ENCODE measurements at places on chromosomes 7 and 10.

DNA sequence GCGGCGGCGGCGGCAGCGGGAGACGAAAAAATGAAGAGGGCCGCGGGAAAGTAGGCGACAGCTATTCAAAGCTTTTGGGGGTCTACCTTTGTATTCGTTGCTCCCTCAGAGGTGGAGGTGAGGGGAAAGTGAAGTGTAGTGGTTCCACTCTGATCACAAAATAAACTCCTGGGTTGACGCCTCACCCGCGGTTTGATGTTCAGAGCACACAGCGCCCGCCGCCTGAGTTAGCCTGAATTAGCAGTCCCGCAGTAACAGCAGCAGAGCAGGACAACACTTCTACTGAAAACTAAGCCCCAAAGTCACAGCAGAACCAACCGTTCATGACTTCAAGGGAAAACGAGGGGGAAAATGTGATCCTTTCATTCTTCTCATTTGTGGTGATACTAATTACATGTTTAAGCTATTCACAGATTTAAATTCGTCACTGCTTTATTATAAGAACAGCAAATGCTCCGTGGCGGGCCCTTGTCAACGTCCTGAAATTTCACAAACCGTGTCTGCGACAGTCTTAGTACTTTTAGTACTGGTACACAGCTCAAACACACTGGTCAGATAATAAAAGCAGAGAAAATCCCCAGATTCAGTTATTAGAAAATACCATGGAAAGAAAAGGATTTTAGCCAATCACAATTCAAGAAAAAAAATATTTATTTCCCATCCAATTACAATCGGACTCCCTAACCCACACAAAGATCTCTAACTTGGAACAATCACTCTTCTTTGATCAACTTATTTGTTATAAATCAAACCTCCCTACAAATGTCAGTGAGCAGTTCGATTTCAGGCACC lies 563 bp upstream of the JMJD1C start:
- DNase-seq: no peak

DNA sequence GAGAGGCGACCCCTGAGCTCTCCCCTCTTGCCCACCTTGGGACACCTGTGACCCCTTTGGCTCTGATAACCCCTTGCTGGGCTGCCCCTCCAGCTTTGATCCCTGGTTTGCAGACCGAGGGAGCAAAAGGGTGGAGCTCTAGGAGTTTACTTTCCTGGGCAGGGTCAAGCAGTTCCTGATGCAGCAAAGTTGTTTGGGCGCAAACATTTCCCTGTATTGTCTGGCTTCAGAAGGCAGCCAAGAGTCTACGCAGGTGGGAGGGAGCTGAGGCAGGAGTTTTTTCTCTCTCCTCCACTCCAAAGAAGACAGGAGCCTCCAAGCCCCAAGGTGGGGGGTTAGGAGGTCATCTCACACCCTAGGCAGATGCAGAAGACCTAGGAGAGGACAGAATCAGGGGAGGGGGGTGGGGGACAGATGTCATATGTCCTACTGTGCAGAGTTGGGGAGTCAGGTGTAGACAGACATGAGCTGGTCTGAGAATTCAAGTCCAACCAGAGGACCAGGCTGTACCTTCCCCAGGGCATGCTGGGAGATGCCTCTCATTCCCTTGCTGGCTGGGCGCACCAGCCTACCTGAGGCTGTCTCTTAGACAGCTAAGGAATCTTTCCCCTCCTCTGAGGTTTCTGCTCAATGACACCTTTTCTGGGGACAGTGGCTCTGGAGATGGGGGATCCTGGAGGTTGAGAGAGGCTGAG lies 20.5 kb downstream of the TMEM270 start:
- no peak for DNase-seq

DNA sequence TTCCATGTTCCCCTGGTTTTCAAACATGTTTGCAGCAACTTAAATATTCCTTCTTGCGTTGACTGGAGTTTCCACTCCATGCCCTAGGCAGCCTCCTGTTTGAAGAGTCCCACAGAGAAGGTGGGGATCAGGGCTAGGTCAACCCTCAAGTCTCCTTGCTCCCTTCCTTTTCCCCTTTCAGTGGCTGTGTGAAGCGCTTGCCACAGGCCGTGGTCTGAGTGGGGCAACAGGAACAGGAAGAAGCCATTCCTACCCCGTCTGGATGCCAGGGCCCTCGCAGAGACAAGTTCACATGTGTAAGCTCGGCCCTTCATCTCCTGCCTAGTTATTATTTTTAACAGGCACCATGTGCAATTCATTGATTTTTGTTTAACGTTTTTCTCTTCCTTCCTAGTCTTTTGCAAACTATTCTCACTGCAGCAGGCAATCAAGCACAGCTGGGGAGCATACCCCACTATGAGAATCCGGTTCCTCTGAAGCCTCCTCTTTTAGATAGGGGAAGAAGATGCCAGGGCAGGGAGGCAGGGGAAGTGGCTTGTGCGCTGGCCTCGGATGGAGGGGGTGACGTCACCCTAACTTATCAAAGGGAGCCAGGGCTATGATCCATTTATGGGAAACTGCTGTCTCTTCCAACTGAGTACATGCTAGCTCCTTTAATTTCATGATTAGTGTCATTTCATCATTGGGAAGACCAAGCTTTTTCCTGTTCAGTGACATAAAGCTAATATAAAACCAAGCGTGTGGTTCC lies 64.2 kb downstream of the PRLHR start:
- no peak for DNase-seq

GRCh38 chr7:137025469-137026175 lies 157.2 kb downstream of the CHRM2 start:
- DNase-seq: no peak

DNA sequence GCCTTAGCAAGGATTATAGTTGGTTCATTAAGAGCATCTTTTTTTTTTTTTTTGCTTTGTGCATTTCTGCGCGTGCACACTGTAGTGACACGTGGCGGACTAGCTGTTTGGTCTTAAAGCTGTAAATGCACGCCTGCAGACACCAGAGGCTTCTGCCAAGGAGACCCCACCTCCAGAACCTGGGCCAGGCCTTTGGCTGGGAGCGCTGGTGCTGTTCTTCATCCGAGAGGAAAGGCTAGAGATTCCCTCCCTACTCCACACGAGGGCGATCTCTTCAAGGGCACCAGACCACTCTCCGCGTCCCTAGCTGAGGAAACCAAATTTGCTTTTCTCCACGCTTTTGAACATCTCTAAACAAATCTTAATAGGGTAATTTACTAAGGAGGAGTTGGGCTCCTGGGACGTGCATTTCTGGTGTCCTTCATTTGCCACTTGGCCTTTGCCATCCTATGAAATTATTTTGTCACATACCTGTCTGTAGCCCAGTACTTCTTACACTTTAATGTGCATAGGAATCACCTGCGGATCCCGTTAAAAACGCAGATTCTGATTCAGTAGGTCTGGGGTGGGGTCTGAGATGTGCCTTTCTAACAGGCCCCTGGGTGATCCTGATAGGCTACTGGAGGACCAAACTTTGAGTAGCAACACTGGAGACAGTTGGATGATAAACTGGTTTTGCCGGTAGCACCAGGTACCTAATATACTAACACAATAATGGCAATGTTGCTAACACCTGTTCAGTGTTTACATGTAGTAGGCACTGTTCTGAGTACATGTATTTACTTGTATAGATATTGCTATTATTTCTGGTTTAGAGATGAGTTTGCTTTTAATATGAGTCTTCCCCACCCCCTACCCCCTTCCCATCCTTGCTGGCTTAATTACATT lies 1.3 kb upstream of the SLC26A5 start:
- no peak for DNase-seq

GRCh38 chr10:5281356-5281755 lies 83.4 kb upstream of the UCN3 start:
- DNase-seq: no peak

GRCh38 chr7:150586785-150587152 lies 19.6 kb downstream of the GIMAP4 start:
- no peak for DNase-seq

DNA sequence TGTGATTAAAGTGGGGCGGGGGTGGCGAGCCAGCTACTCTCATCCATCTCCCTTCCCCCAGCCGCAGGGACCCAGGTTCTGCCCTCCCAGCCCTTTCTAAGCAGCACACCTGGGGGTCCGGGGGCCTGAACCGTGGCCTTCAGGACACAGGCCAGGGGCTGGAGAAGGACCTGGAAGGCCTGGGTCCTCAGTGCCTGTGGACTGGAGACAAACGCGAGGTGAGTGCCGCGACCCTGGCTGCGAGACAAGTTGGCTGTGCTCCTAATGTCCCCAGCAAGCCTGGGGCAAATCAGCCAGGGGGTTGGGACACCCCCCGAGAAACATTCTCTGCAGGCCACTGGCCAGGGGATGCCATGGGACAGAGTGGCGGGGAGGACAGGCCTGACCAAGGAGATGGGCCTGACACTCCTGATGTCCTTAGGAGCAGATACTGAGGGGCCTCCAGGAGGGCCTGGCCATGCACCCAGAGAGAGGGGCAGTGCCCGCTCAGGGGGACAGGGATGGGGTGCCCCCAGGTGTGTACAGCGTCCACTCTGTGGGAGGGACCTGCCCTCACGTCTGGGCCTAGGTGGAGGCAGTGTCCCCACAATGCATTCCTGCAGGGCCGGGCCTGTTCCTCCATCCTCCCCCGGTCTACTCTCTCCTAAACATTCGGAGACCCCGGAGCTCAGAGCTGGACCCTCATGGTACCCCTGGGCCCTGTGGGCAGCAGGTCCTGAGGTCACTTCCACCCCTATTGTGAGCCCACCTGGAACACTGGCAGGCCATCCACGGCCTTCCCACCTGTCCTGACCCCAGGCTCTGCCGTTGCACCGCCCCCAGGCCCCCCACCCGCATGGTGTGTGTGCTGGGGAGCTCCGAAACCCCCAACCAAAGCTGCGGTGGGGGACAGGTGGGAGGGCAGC lies 13.1 kb downstream of the BRAT1 start:
- no peak for DNase-seq

DNA sequence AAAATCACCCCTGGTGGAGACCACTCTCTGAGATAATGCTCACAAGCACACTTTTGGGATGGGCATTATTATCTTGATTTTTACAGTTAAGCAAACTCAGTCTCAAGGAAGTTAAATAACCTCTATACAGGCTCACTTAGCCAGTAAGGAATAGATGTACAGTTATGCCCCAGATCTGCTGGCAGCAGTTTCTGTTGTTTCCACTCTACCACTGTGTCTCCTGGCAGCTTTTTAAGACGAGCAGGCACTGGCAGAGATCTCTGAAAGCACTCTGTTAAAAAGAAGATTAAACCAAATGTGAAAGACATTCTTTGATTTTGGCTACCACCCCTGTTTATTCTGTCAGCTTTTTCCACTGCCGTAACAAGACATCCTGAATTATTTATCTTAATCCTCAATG lies 73.2 kb downstream of the SRI start:
- DNase-seq: no peak

DNA sequence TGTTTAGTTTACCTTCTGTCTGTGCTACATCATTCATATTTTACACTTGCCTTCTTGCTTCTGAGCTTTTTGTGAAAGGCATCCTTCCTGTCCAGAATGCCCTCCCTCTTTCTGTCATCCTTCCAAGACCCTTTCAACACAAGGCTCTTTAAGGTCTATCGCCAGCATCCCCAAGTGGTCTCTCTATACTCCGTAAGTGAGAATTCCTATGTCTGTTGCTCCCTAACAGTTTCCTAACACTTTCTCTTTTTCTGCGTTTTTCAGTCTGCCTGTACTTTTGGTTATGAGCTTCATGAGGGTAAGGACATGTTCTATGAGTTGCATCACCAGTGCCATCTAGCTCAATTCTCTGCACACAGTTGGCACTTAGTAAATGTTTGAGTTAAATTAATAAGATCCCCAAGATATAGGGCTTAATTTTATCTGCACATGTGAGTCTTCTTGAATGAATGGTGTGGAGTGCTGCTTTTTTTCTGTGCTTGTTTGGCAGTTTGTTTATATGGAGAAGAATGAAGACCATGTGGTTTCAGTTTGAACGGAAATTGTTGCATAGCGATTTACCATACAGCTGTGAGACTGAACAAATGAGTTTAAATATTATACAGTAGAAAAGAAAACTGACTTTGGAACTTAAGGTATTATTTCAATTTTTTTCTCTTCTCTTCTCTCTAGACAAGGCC lies 29.4 kb downstream of the RABGEF1 start:
- no peak for DNase-seq

DNA sequence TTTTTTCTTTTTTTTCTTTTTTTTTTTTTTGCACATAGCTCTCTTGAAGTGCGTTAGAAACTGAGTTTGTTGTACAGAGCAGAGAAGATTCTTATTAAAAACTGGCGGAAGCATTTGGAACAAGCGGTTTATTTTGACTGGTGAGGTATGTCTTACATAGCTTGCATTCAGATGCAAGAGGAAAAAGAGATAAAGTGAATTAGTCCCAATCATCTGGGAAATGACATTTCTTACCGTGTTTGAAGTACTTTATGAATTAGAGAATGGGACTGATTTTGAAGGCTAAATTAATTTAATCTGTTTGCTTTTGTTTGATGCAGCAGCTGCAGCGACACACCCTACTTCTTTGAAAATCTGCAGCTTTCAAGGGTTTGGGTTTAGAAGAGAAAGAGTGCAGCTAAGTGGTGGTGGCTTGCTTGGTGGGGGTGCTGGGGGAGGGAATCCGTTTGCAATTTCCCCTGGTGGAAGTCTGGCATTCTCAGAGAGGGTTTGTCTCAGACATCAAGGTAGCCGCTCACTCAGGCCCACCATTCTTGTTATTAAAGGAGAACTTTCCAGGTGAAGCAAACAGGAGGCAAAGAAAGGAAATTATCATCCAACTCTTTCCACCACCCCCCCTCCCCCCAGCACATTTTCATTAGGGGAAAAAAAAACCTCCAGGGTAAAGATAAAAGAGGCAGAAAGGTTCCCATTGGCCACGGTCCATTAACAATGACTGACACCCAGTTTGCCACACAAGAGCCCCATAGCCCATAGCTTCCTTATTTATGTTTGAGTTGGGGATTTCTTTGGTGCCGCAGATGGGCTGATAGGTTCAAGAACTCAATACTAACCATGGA lies 231.7 kb downstream of the SKIDA1 start:
- DNase-seq: no peak

DNA sequence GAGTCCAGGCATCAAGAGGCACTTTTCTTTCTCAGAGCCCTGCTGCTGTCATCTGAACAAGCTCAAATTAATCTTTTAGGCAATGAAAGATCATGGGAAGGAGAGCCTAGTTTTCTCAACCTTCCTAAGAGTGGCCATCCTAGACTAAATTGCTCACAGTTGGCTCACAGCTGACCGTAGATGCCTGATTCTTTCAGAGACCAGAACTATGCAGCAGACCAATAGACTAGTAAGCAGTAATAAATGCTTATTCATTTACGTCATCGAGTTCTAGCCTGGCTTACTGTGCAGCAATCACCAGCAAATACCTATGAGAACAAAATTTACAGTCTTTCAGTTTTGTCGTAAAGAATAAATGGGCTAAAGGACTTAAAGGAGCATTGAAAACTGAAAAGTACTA lies 602.9 kb upstream of the GHITM start:
- DNase-seq: no peak

DNA sequence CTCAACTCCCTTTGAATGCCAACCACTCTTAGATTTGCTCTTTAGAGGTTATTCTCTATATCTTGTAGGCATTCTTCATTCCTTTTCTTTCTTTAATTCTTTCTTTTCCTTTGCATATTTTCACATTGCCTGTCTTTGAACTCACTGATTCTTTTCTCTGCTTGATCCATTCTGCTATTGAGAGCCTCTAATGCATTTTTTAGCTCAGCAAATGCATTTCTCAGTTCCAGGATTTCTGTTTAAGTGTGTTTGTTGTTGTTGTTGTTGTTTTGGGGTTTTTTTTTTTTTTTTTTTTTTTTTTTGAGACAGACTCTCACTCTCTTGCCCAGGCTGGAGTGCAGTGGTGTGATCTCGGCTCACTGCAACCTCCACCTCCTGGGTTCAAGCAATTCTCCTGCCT lies 71.6 kb downstream of the FBXL13 start:
- no peak for DNase-seq
